WTC11 (cell line): ENCODE measurements at places on chromosomes 11 and 22.
A peak's percentile ranks its signal among the peaks of the same experiment; 100 is the strongest.

- no peak for DNase-seq
Observed at GRCh38 chr11:8271106-8271886, 7.6 kb upstream of the LMO1 start.

DNA sequence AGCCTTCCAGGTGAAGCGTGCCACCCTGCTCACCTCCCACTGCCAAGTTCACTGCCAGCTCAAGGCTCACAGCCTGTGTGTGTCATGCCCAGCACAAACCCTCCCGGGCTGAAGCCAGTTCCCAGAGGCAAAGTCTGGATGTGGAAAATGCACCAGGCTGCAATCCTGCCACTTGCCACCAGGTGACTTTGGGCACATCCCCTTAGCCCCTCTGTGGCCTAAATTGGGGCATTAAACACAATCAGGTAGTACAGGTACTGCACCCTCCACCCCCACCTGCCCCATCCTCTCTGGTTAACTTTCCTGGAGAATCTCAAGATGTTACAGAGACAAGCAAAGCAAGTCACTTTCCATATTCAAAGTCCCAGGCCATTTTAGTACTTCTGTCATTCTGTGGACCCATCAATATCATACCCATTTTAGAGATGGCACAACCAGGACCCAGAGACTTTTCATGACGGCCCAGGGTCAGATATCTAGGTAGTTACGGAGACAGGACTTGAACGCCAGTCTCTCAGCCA lies 1.8 kb upstream of the RASD2 start:
- peak; percentile 78 for DNase-seq

DNA sequence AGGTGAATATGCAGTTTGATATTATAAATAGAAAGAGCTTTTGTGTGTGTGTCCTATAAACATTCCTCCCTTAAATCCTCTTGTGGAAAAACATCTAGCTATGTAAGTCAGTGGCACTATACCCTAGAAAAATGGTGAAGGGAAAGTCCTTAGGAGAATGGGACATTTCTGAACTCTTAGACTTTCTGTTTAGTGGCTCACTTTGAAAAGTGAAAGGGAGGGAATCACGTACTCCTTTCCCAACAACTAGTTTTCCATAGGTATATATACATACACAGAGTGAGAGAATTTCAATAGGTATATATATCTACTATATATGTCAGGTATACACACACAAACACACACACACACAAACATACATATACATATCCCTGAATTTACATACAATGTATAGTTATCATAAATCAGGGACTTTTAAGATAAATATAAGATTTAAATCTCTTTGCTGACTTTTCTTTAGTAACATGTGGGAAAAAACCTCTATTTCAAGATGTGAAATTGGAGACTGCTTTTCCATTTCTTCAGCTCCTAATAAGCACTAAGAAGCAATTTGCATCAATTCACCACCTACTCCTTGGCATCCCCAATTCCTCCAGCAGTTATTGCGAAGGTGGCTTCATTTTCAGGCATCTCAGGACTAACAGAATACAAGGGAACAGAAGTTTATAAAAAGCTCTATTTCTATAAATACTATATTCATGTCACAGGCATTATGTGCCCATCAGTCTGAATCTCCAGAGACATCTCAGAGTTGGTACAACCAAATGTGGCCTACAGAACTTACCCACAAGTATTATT lies 13.5 kb upstream of the DDX17 start:
- no peak for DNase-seq

DNA sequence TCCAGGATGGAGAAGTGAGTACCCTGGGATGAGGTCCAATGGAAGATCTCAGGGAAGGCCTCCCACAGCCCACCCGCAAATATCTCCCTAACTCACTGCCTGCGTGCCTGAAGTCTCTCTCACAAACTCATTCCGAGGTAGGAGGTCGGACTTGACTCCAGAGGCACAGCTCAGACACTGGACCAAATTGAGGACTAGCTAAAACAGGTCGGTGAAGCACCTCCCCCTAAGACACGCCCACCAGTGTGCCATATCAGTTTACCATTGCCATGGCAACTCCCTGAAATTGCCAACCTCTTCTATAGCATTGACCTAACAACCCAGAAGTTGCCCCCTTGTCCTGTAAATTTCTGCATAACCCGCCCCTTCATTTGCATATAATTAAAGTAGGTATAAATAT lies 17.5 kb downstream of the RPL3 start:
- no peak for DNase-seq

- DNase-seq = no peak
Observed at GRCh38 chr11:45692808-45693453, 27.5 kb upstream of the CHST1 start.

GRCh38 chr22:31436132-31436531 lies 36.7 kb downstream of the DRG1 start:
- DNase-seq = no peak

- DNase-seq = no peak
Observed at GRCh38 chr11:15969701-15970329, 386.5 kb downstream of the SOX6 start.
